ENCODE measurements at places on chromosomes 16 and 17.

DNA sequence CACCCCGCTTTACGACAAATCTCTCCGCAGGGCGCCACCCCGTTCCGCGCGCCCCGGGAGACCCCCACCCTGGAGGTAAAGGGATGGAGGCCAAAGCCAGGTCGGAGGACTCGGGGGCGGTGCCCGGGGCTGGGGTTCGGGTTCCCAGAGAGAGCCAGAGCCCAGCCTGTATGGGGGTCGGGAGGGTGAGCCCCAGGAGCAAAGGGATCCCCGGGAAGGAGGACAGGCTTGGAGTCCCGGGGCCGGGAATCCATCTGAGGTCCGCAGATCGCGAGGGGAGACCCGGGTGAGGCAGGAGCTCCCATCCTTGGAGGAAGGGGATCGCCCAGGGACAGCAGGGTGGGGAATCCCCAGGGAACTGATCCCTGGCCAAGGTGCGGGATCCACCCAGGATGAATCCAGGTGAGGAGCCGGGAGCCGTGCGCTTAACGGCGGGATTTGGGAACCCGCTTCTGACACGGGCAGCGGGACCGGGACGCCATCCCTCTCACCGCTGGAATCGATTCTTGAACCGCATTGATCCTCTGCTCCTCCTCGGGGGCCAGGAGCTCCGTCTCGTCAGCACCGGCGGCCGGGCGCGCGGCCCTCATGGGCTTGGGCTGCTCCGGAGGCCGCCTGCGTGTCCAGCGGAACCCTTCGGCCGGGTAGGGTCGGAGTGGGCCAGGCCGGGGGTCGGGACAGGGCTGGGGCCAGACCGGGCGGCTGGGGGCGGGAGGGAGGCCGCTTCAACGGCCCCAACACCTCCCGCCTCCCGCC is at the start of gene MMD:
Gene MMD (minus strand): TSS at position 657 of the 756 bp plus-strand sequence. CDS start 140 bp downstream, at position 517.
- DNase-seq: no peak

GRCh38 chr17:83136156-83136555 is 56.7 kb downstream of the METRNL start:
- DNase-seq: no peak

DNA sequence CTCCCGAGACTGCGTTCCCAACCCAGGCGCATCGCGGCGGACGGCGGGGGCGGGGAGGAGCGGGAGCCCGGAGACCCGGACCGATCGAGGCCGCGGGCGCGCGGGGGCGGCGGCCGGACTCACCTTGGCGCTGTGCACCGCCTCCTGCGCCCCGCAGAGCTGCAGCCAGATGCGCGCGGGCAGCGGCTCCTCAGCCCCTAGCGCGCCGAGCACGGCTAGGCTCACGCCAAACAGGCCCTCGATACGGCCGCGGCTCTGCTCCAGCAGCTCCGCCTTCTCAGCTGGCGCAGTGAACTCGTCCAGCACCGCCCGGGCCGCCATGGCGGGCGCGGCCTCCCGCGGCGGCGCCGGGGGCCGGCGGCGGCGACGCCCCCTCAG is 339 bp downstream of the N4BP1 start:
- DNase-seq: peak; percentile 51

- DNase-seq: no peak
Observed at GRCh38 chr16:85018529-85019236, 7.3 kb upstream of the ZDHHC7 start.

DNA sequence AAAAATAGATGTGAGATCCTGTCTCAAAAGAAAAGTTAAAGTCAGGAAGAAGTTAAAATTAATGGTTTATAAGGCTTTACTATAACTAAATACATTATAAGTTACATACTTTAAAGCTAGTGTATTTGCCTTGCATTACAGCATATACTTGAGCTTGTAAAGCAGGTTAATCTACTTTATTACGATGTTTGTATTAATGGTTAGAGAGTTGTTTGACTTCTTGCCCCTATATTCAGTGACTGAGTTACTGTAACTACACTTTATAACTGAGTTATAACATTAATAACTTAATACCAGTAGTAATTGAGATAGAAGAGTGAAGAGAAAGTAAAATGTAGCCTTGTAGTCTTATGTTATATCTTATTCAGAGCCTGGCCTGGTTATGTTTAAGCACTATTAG is 22.9 kb downstream of the CLTC start:
- DNase-seq: no peak
